Fibroblast of mammary gland (primary cell): ENCODE measurements at places on chromosomes 5 and 9.

- DNase-seq, result peak; percentile 77
Observed at GRCh38 chr9:4987961-4988421, 2.9 kb downstream of the JAK2 start.

- peak; percentile 43 for DNase-seq
Observed at GRCh38 chr9:123157221-123157620, 111.2 kb downstream of the STRBP start.

GRCh38 chr9:2411459-2412215 lies 209.9 kb upstream of the VLDLR start:
- DNase-seq, result no peak

DNA sequence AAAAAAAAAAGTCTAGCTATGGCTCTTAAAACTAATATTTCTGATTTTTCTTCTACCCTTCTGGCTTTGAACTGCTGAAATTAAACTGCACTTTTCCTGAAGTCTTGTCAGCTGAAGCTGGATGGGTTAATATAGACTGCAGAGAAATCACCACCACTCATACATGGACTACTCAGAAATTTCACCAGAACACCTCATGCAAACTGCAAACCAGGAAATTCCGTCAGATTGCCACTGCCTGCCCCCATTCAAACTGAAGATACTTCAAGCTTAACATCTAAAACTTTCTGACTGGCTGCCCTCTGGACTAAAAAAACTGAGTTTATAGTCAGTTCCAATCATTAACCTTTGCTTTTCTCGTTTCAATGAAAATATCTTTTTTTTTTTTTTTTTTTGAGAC lies 11.6 kb upstream of the ANXA2R start:
- no peak for DNase-seq

DNA sequence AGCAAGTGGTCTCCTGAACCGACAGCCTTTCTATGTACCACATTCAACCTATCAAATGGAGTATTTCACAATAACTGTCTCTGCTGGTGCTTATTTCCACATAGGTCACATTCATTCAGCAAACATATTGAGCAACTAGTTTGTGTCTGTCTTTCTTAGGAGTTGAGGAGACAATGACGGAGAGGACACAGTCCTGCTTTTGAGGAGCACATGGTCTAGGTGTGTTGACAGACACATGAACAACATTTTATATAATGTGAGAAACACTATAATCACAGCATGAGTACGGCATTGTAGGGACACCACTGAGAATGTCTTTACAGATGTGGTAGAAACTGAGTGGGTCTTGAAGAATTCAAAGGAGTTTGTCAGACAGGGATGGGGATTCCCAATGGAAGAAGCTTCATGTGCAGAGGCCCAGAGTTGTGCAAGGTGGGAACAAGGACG lies 28.5 kb downstream of the NFIL3 start:
- DNase-seq, result peak; percentile 89

GRCh38 chr5:140049205-140049604 lies 6.1 kb upstream of the NRG2 start:
- DNase-seq, result no peak

GRCh38 chr5:126516133-126516532 lies 78.9 kb downstream of the ALDH7A1 start:
- peak; percentile 52 for DNase-seq

- no peak for DNase-seq
Observed at GRCh38 chr9:119366909-119367682, 2.1 kb downstream of the BRINP1 start.

GRCh38 chr9:98836206-98836605 lies 28.7 kb downstream of the GALNT12 start:
- no peak for DNase-seq

DNA sequence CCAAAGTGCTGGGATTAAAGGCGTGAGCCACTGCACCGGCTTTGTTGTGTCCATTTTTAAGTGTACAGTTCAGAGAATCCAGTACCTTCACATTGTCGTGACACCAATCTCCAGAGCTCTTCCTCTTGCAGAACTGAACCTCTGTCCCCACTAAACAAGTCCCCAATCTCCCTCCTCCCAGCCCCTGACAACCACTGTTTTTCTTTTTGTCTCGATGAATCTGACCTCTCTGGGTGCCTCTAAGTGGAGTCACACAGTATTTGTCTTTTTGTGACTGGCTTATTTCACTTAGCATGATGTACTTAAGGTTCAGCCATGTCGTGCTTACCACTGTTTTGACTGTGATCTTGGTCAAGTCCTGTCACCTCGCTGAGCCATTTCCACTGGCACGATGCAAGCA lies 1.6 kb downstream of the WDR38 start:
- DNase-seq, result no peak

DNA sequence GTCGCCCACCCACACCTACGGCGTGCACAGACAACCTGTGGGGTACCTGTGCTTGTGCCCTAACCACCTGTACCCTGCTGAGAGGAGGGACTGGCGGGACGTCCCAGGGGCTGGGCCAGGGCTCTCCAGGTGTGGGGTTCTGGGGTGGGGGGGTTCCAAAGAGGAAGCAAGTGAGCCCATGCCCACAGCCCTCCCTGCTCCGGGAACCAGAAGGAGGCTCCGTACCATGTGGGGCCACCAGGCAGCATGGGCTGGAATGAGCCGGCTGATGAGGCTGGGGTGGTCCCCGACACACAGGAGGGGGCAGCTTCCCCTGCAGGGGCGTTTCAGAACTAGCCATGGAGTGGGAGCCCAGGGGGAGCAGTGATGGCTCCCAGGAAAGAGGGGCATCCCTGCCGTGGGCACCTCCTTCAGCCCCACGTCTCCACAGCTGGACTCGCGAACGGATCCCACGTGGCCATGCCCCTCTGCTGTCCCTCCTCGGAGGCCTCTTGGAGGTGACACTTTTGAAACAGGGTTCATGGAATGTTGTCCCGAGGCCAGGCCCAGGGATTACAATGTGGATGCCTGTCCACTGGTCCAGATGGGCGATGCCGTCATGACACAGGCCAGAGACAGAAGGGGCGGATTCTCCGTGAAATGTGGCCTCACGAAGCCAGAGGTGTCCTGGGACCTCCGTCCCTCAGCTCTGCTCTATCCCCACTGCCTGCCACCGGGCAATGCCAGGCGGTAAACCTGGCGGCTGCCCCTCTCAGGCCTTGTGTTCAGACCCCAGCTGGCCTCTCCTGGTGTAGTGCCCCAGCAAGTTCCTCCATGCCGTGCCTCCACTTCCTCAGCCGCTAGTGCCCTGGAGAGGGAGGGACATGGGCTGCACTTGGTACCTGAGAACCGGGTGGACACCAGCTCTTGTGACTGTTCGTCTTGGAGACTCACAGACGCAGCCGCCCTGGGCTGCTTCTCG lies 33.6 kb upstream of the IRX4 start:
- no peak for DNase-seq

GRCh38 chr5:115684513-115685037 lies 58.7 kb upstream of the TMED7 start:
- DNase-seq, result no peak

DNA sequence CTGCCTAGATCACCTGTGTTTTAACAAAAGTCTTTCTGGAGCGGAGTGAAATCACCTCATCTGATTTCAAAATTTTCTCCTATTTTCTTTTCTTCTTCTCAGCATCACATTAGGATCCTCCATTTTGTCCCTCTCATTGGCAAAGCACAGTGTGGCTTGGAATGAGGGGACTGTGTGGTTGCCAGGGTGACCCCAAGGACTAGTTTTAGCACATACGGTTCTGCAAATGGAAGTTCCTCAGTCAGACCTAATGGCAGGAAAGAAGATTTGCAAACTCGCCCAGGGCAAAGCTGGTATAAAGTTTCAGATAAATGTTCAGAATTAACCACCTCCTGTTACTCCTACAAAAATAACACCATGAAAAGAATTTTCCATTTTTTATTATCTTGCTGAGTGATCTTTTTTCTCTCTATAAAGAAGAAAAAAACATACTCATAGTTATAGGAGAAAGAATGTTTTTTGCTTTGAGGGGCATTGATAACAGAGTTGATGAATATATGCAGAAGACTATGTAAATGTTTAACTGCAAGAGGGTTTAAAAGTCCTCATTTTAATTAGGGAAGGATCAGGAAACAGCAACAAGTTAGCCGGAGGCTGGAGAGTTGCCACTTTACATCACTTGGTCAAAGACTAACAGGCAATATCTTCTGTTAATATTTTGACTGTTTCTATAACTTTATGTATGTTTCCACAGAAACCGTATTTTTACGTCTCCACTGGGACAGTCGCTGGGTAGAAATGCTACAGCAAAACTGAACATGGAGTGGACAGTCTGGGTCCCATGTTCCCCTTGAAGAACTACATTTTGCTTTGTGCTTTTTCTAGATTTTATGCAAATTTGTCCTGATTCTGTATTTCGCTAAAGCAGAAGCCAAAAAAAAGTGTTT lies 257.8 kb downstream of the NR2F1-AS1 start:
- DNase-seq, result no peak

GRCh38 chr5:16826379-16827125 lies 109.5 kb downstream of the MYO10 start:
- no peak for DNase-seq

DNA sequence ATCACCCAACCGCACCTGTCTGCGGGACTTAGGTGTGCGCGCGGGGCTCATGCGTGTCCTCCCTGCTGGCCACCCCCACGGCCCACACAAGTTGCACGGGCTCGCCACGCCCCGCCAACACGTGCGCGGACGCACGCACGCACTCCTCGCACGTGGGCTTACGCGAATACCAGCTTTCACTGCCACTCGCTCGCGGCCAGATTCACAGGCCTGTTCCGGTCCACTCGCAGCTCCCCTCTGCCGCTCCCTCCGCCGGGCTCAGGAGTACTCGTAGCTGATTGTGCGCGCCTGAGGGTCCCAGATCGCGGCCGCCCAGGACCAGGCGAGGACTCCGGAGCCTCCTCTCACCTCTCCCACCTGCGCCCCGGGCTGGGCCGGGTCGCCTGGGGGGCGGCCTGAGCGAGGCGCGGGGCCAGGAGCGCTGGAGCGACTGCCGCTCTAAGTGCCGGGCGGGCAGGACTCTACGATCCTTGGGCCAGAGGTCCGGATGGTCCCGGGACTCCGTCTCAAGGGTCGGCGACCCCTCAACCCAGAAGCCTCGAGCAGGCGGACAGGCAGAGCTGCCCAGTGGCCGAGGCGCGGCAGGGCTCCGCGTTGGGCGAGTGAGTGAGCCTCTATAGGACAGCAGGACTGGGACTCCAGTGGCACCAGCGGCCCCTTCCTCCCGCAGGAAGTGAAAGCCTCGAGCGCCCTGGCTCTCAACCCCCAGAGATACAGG lies 3.4 kb downstream of the PCDHGC5 start:
- DNase-seq, result no peak

GRCh38 chr5:78858364-78858763 lies 126.7 kb downstream of the ARSB start:
- no peak for DNase-seq

DNA sequence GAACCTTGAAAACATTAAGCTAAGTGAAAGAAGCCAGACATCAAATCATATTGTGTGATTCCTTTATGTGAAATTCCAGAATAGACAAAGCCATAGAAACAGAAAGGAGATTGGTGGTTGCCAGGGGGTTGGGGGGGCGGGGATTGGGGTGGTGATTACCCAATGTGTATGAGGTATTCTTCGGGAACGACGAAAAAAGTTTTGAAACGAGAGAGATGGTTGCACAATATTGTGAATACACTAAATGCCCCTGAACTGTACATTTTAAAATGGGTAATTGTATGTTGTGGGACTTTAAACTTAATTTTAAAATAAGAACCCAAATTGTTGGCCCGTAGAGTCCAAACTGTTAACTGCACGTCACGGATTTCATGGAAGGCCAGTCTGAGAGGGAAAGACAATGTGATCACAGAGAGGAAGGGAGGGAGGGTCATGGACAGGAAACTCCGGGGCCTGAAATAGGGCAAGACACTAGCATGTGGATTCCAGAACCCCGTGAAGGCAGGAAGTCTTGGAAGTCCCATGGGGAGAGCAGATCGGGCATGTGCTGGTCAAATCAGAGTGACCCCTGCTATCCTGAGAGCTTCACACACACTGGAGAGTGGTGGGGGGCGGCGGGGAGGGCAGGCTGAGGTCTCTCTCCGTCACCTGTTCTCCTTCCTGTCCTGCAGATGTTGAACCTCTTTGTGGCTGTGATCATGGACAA lies 218.4 kb downstream of the CACNA1B start:
- DNase-seq, result no peak

GRCh38 chr5:58551492-58551891 lies 31.4 kb upstream of the RAB3C start:
- DNase-seq, result no peak
